ENCODE measurements at places on chromosomes 11 and 22. TPM values are rescaled to one million over a fixed set of nuclear protein-coding genes. Genes with fewer than 3 reads are reported as not detected.
A peak's percentile ranks its signal among the peaks of the same experiment; 100 is the strongest.

- no peak overlapping the region for H3K27ac ChIP-seq
- no peaks in the 10 kb centered on the region for H3K36me3 ChIP-seq
- H3K4me3 ChIP-seq: no peak overlapping the region
- DNase-seq: no peak
- H3K27me3 ChIP-seq: no peaks in the 10 kb centered on the region
These were observed 203.4 kb downstream of the LRRC4C start for GRCh38 chr11:41256041-41256440.

DNA sequence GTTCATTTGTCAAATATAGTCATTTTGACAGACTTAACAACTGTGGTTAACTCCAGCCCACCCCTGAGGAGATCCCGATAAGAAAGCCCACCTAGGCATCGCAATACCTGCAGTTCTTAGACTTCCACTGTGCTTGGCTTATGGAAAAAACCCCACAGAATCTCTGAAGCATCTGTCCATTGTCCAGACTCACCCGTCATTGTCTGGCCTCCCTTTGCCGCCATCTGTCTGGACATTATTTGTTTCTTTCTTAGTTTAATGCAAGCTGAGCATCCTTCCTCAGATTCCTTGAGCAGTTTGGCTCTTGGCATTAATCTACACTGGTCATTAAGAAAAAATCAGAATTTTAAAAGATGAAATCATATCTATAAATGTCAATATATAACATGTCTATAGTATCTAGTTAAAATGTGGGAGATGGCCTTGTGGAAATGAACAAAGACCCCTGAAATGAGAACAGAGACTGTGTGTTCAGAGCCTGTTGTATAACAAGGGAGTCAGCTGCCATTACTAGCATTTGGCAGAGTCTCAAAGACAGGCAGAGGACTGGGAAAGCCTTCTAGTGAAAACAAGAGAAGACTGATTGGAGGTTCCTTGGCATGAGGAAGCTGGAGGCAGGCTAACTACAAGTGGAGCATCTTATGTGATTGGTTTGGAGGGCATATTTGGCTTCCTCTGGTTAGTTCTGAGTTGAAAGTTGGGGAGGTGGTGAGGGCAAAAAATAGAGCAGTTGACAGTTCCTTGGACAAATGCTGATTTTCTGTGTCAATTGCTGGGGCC lies 80.4 kb downstream of the SPON1 start:
- H3K27ac ChIP-seq: no peak overlapping the region
- no peaks in the 10 kb centered on the region for H3K27me3 ChIP-seq
- H3K36me3 ChIP-seq: no peaks in the 10 kb centered on the region
- no peaks in the 10 kb centered on the region for H3K4me1 ChIP-seq
- no peak for DNase-seq

GRCh38 chr11:11481371-11481770 lies 128.3 kb upstream of the CSNK2A3 start:
- no peaks in the 10 kb centered on the region for H3K4me1 ChIP-seq
- H3K27ac ChIP-seq: no peak overlapping the region
- H3K4me3 ChIP-seq: no peak overlapping the region
- no peaks in the 10 kb centered on the region for H3K27me3 ChIP-seq
- H3K36me3 ChIP-seq: no peaks in the 10 kb centered on the region
- no peak for DNase-seq

GRCh38 chr11:32088117-32088941 lies 2.5 kb upstream of the RCN1 start:
- no peaks in the 10 kb centered on the region for H3K36me3 ChIP-seq
- peak; percentile 61 for DNase-seq
- peak overlapping the region; percentile 1 for H3K4me3 ChIP-seq
- peaks cover 34% of the 10 kb centered on the region for H3K4me1 ChIP-seq

DNA sequence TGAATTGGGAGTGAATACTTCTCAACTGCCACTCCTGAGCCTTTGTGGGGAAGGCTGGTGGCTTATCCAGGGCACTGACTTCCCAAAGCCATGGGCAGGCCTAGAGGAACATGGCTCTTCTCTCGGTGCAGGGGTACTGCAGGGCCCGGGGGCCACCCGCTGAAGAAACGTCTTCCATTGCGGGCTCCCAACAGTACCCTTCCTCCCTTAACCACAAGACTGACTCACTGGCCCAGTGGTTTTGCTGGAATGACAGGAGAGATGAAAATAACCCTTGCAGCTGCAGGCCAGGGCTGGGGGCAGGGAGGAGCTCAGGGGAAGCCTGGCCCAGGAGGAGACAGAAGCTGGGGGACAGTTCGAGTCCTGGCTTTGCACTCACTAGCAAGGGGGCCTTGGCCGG lies 13.5 kb downstream of the TXN2 start:
- H3K27me3 ChIP-seq: no peaks in the 10 kb centered on the region
- no peak overlapping the region for H3K27ac ChIP-seq
- H3K4me3 ChIP-seq: no peak overlapping the region
- peaks cover 14% of the 10 kb centered on the region for H3K36me3 ChIP-seq

DNA sequence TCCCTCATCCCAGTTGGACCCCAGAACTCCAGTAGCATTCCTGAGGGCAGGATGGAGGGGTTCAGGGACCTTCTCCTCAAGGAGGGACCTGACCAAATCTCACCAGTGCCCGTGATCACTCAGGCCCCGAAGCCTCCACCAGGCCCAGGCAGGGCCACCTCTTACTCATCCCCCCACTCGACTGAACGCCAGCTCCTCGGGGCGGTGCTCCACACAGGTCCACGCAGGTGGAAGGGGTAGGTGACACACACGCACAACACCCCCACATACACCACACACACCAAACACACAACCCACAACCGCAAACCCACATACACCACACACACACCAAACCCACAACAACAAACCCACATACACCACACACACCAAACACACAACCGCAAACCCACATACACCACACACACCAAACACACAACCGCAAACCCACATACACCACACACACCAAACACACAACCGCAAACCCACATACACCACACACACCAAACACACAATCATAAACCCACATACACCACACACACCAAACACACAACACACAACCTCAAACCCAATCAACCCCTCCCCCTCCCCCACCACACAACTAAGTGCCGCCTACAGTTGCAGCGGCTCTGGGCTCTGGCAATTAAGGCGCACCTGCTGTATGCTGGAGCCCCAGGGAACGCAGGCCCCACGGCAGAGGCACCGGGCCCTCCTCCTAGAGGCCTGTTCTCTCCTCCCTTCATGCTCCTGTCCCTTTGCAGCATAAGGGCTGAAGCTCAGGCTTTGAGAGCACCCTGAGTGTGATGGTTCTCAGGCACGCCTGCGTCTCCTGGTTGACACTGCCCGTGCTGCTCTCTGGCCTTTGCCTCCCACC lies 1318.1 kb downstream of the TBC1D22A start:
- DNase-seq: no peak
- H3K27ac ChIP-seq: no peak overlapping the region
- peaks cover 5% of the 10 kb centered on the region for H3K4me1 ChIP-seq
- H3K36me3 ChIP-seq: no peaks in the 10 kb centered on the region
- peaks cover 39% of the 10 kb centered on the region for H3K27me3 ChIP-seq

ISX gene
- not detected for total RNA-seq

HBG2 gene
- not detected for total RNA-seq

LRRC56 gene
- total RNA-seq: 1.0 TPM

TPH1 gene
- not detected for total RNA-seq

P2RX6 gene
- 0.12 TPM for total RNA-seq
